ENCODE measurements at places on chromosomes 13 and 19.

DNA sequence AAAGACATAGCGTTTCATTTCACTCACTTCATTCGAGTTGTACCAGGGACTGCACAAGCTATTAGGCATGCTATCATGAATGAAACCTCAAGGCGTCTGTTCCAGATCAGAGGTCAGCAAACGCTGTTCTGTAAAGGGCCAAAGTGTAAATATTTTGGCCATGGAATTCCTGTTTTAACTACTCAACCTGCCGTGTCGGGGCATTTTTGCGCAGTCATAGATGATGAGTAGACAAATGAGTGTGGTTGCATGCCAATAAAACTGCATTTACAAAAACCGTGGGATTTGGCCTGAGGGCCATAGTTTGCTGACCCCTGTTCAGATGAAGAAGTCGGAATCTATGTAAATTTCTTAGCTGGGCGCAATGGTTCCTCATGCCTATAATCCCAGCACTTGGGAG is 6.5 kb downstream of the INSR start:
- no peak for DNase-seq
- H3K27ac ChIP-seq: no peak overlapping the region
- no peaks in the 10 kb centered on the region for H3K27me3 ChIP-seq

GRCh38 chr19:14544047-14544446 is 14.7 kb downstream of the TECR start:
- H3K4me1 ChIP-seq: peaks cover 18% of the 10 kb centered on the region
- peaks cover 21% of the 10 kb centered on the region for H3K36me3 ChIP-seq
- no peaks in the 10 kb centered on the region for H3K27me3 ChIP-seq
- no peak overlapping the region for H3K27ac ChIP-seq

GRCh38 chr19:22619371-22619770 is 14.8 kb upstream of the ZNF492 start:
- H3K4me3 ChIP-seq: no peak overlapping the region
- DNase-seq: no peak
- H3K36me3 ChIP-seq: peaks cover 4% of the 10 kb centered on the region
- peaks cover 28% of the 10 kb centered on the region for H3K27me3 ChIP-seq
- H3K4me1 ChIP-seq: no peaks in the 10 kb centered on the region

DNA sequence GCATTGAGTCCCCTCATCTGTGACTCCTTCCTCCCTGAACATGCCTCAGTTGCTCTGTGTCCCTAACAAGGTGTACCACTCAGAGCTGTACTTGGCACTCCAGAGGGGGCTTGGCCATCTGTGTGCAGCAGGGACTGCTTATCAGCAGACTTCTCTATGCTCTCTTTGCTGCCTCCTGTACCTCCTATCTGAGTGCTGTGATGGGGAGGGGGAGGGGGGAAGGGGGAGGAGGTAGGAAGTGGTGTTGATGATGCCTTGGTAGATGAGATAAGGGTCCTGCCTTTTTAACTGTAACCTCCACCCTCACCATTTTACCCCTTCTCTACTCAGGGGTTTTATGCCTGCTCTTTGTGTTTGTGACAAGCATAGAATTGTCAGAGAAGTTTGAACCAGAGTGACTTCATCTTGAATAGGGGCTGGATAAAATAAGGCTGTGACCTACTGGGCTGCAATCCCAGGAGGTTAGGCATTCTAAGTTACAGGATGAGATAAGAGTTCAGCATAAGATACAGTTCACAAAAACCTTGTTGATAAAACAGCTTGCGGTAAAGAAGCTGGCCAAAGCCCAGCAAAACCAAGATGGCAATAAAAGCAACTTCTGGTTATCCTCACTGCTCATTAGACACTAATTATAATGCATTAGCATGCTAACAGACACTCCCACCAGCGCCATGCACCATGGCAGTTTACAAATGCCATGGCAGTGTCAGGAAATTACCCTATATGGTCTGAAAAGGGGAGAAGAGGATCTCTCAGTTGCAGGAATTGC is 13.2 kb downstream of the PCDH8 start:
- H3K27me3 ChIP-seq: peaks cover 19% of the 10 kb centered on the region
- no peak overlapping the region for H3K27ac ChIP-seq
- no peak for DNase-seq
- no peaks in the 10 kb centered on the region for H3K36me3 ChIP-seq

GRCh38 chr13:108120856-108121255 is 94.5 kb downstream of the LIG4 start:
- peaks cover 4% of the 10 kb centered on the region for H3K4me1 ChIP-seq
- H3K27ac ChIP-seq: no peak overlapping the region
- no peaks in the 10 kb centered on the region for H3K36me3 ChIP-seq
- no peak for DNase-seq

DNA sequence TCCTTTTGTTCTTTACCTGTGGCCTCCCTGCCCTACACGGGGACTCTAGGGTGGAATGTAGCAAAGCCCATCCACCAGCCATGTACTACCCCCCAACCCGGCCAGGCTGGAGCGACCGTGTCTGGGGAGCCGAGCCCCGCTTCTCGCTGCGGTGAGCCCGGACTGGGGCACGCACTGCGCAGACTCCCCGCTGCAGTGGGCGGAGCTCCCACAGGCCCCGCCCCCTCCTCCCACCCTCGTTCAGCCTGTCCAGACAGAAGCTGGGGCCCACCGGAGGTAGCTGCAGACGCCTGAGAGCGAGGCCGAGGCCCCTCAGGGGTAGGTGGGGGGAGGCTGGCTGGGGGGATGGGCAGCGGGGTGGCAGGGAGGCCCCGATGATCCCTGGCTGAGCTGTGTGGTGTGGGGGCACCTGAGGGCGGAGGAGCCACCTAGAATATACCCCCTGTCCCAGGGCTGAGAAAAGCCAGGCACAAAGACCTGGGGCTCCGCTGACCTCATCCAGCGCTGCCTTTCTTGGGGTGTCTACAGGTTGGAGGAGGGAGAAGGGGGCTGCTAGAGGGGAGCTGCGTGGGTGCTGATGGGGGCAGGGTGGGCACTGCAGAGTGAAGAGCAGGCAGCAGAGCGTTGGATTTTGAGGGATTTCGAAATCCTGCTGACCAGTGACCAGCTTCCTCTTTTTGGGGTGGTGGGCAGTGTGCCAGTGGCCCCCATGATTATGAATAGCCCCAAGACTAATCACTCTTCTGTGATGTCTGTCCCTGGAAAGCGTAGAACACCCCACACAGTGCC is 17.3 kb downstream of the PLD3 start:
- peaks cover 4% of the 10 kb centered on the region for H3K27me3 ChIP-seq
- H3K4me3 ChIP-seq: peak overlapping the region; percentile 75

- H3K4me1 ChIP-seq: peaks cover 33% of the 10 kb centered on the region
- peaks cover 65% of the 10 kb centered on the region for H3K27me3 ChIP-seq
- H3K4me3 ChIP-seq: peak overlapping the region; percentile 71
These were observed 4.4 kb upstream of the ATP1A3 start for GRCh38 chr19:41998246-41999020.

GRCh38 chr13:33978653-33979052 is 160.7 kb downstream of the RFC3 start:
- H3K27ac ChIP-seq: no peak overlapping the region
- H3K36me3 ChIP-seq: no peaks in the 10 kb centered on the region
- no peaks in the 10 kb centered on the region for H3K27me3 ChIP-seq

DNA sequence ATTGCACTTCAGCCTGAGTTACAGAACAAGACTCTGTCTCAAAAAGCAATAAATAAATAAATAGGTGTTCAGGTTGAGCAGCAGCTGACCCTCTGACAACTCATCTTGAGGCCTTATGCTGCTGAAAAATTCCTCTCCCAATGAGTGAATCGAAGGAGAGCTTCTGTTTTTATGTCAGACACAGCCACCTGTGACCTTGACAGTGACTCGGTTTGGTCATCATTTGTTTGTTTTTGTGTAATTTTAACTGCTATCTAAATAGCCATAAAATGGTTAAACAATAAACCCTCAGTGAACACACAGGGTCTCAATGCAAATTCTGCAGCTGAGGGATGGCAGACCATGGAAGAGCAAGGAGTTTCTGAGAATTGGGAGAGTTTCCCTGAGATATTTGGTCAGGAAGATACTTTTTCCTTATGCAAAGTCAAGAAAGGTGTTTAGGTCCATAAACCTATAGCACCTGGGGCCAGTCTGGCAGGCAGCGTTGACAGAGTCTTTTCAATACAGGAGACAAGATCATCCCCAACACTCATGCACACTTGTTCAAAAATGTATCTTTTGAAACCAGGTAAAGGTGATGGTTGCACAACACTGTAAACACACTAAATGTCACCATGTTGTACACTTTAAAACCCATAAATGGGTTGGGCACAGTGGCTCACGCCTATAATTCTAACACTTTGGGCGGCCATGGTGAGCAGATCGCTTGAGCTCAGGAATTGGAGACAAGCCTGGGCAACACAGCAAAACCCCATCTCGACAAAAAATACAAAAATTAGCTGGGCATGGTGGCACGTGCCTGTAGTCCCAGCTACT is 16.6 kb upstream of the SLC25A30 start:
- no peak overlapping the region for H3K4me3 ChIP-seq
- no peak for DNase-seq
- H3K4me1 ChIP-seq: no peaks in the 10 kb centered on the region
- H3K36me3 ChIP-seq: no peaks in the 10 kb centered on the region
- no peaks in the 10 kb centered on the region for H3K27me3 ChIP-seq
